ENCODE measurements at places on chromosomes 12 and 14.

- DNase-seq, result peak; percentile 81
Observed at GRCh38 chr14:75205591-75205990, 29.2 kb upstream of the TMED10 start.

DNA sequence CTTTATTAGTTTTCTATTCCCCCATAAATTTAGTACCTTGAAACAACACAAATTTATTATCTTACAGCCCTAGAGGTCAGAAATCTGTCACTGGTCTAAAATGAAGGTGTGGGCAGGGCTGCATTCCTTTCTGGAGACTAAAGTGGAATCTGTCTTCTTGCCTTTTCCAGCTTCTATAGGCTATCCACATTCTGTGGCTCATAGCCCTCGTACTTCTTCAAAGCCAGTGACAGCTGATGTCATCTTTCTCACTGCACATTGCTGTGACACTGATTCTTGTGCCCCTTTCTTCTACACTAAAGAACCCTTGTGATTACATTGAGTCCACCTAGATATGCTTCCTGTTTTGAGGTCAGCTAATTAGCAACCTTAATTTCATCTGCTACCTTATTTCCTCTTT lies 23.2 kb upstream of the DCN start:
- no peak for DNase-seq

DNA sequence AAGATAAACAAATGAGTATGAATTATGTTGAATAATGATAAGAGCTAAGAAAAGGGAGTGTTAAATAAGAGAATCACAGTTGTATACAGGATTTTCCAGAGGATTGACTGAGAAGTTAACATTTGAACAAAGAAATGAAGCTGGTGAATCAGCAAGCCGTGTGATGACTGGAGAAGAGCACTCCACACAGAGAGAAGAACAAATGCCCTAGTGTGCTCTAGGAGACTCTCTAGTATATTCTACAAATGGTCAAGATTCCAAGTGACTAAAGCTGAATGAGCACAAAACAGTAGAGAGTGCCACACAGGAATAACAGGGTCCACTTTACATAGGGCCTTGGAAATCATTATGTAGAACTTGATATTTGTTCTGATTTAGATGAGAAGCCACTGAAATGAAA lies 587.1 kb upstream of the ATXN7L3B start:
- no peak for DNase-seq

DNA sequence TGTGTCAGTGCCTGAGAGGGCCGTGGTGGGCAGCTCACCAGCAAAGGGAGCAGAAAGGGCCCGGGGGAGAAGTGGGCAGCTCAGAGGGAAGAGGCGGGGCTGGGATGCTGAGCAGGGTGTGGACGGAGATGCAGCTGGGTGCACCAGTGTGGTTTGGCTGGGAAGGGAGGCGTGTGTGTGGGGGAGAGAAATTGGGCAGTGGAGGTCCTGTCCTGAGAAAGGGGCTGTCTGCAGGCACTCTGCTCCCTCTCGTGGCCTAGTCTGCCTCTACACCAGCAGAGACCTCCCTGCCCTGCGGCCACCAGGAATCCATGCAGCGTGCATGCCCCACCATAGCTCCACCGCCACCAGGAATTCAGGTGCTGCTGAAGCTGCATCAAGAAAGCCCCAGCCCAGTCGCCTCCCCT lies 6.4 kb downstream of the TMEM121 start:
- DNase-seq, result peak; percentile 26
